ENCODE measurements at places on chromosomes 3 and 15. TPM values are rescaled to one million over a fixed set of nuclear protein-coding genes. Genes with fewer than 3 reads are reported as not detected.

DNA sequence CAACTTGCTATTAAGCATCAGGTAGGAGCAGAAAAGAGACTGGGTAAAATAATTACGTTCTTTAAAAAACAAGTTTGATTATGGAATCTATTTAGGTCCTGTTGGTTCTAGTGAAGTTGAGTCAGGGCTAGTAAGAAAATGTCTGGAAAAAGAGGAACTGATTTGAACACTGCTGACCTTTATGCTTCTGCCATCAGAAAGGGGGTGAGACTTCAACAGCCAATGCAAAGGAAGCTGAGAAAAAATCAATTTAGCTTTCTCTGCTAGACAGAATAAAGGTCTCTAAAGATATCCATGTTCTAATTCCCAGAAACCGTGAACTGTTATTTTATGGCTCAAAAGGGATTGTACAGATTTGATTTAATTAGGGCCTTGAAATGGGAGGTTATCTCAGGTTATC lies 157.5 kb downstream of the ROBO2 start:
- DNase-seq, result no peak

DNA sequence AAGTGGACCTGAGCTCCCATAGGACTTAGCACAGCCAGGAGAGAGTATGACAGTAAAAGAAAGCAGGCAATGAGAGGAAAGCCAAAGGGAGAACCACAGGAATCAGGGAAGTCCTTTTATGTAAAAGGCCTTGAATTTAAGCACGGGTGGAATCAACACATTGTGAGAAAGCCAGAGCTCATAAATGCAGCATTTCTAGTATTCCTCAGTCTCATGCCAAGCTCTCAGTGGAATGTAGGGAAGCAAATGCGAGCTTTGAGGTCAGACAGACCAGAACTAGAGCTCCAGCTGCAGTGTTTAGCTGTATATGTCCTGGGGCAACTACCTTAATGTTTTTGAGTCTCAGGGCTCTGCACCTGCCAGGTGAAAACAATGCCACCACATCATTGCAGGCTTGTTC lies 132.1 kb upstream of the TRIM42 start:
- DNase-seq, result peak; percentile 31

DNA sequence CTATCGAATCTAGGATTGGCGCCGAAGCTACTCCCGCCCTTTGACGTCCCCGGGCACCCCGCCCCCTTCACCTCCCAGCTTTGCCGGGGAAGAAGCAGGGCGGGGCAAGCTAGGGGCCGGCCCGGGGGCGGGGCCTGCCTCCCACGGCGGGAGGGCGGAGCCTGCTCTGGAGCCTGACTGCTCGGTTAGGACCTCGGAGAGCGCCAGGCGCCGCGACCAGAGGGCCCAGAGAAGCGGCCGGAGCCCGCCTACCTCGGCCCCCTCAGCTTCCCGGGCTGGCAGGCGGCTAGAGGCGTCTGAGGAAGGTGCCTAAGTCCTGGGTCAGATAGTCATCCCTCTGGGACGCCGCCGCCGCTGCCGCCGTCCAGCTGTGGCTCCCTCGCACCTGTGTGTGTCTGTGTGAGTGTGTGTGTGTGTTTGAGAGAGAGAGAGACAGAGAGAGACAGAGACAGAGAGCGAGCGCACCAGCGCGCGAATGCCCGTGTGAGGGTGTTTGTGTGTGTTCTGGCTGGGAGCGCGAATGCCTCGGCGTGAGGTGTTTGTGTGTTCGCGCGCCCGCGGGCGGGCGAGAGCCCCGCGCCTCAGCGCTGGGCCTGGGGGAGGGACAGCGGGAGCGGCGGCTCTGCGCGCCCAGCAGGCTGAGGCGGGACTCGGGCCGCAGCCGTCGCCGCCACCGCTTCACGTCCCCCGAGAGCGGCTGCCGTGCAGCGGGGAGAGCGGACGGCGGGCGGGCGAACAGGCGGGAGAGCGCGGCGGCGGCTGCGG lies at the start of gene STXBP5L:
TSS of gene STXBP5L (plus strand) at position 176 of the 765 bp plus-strand sequence. CDS start 1,374 bp downstream, outside the sequence.
- DNase-seq, result peak; percentile 48

DNA sequence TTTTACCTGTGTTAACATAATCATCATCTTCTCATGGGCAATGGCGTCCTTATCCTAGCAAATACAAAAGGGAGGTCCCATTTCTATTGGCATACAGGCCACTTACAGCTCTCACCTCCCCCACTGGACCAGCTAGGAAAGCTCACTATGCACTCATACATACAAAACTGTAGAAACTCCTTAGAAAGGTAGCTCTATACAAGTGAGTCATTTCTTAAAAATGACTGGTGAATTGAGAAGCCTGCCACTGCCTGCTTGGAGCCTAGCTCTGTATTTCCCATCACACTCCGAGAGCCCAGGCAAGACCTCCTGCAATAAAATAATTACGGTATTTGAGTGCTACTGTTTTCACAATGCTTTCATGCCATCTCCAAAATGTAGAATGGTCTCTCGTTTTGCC lies 321.8 kb downstream of the ULK4 start:
- DNase-seq, result no peak

TMEM42 gene
- 13.0 TPM for total RNA-seq

SLC12A8 gene
- total RNA-seq, result 33.2 TPM

DNA sequence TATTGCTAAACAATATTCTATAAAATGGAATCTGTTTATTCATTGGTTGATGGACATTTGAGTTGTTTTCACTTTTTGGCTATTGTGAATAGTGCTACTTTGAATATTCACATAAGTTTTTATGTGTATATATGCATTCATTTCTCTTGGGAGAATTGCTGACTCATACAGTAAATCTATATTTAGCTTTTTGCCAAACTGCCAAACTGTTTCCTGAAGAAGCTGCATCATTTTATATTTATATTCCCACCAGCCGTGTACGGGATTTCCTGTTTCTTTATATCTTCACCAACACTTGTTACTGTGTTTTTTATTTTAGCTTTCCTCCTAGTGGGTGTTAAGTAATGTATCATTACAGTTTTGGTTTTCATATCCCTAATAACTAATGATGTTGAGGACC lies 12.5 kb upstream of the TCAIM start:
- peak; percentile 43 for DNase-seq

- no peak for DNase-seq
Observed at GRCh38 chr3:17752436-17752835, 10.0 kb upstream of the TBC1D5 start.

GRCh38 chr3:98972155-98972554 lies 70.7 kb upstream of the DCBLD2 start:
- peak; percentile 91 for DNase-seq

DNA sequence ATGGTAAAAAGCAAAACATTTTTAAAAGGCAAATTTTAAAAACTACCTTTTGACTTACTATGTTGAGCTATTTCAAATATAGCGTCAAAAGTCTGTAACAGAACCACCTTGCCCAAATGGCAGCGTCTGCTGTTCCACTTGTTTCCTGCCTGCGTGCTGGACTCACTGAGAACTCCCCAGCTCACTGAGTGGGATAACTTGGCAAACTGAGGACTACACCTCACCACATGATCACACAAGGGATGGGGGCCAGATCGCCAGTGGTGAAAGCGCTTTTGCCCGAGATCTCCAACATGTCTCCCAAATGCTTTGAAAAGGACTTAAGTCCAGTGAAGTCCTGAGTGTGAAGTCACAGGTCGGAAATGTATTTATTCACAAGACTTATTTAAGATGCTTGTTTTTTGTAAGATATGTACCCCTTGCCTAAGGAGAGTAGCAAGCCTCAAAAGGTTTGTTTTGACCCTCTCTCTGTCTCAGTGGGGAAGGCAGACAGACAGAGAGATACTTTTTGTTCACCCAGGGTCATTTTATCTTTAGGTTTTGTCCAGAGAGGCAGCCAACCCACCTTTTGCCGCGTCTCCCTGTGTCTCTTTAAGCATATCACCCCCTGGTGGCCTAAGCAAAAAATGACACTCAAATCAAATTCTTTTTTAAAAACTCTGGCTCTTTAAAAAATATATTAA lies 192.6 kb downstream of the PDZRN3 start:
- peak; percentile 56 for DNase-seq

UCN2 gene
- total RNA-seq, result 6.0 TPM

- DNase-seq, result peak; percentile 57
Observed at GRCh38 chr15:73930790-73931281, 4.6 kb downstream of the LOXL1 start.
